ENCODE measurements at places on chromosomes 1 and 21.
A peak's percentile ranks its signal among the peaks of the same experiment; 100 is the strongest.

GRCh38 chr1:200510228-200510623 is 100.4 kb upstream of the ZNF281 start:
- DNase-seq, result peak; percentile 77

DNA sequence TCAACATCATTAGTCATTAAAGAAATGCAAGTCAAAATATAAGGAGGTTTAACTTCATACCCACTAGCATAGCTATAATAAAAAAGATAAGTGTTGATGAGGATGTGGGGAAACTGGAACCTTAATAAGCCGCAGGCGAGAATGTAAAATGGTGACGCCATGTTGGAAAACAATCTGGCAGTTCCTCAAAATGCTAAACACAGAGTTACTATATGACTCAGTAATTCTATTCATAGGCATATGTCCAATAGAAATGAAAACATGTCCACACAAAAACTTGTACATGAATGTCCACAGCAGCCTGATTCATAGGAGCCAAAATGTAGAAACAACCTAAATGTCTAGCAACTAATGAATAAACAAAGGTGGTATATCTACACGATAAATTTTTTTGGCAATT is 23.2 kb downstream of the DDX59 start:
- DNase-seq, result no peak

DNA sequence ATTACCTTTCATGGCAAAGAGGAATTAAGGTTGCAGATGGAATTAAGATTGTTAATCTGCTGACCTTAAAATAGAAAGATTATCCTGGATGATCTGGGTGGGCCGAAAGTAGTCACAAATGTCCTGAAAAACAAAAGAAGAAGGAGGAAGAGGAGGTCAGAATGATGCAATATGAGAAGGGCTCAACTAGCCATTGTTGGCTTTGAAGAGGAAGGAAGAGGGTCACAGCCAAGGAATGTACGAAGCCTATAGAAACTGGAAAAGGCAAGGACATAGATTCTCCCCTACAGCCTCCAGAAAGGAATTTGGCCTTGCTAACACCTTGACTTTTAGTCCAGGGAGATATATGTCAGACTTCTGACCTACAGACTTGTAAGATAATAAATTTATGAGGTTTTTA is 39.4 kb upstream of the FMOD start:
- DNase-seq, result no peak

- DNase-seq, result no peak
These were observed 45.1 kb downstream of the CAPN8 start for GRCh38 chr1:223620297-223620897.

DNA sequence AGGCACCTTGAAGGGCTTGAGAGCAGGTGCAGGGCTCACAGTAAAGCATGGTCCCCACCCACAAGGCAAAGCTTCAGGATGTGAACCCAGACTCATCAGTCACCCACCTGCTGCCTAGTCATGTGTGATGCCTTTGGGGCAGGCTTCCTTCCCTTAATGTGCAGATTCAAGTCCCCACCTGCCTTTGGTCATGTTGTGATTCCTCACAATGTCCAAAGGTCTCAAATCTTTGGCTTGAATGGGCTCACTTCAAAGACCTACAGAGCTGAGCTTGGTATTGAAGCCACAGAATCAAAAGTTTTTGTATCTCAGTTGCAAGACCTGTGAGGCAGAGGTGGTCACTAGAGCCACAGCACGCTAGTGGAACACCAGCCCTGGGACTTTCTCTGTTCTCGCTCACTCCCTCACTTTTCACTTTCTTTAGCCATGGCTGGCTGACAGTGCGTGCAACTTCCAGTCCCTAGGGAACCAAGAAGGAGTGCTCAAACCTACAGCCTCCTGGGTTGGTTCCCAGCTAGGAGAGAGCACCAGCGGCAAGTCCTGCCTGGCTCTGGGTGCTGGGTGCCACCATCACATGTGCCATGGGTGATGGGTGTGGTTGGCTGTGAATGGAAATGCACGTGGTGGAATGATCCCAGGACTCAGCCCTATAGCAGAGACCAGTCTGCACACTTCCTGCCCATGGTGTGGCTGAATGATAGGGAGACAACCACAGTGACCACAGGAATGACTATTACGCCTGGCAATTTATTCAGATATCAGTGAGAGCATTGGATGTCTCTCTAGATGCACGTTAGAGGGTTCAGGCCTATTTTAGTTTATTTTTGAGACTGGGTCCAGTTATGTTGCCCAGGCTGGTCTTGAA is 26.4 kb upstream of the CLIC6 start:
- DNase-seq, result peak; percentile 8

Measured in NCI-H146 (cell line).